ENCODE measurements at places on chromosomes 12 and 14.

- no peak overlapping the region for H3K27ac ChIP-seq
- no peaks in the 10 kb centered on the region for H3K4me1 ChIP-seq
- H3K27me3 ChIP-seq: no peaks in the 10 kb centered on the region
- H3K36me3 ChIP-seq: no peaks in the 10 kb centered on the region
- no peak overlapping the region for H3K4me3 ChIP-seq
These were observed 66.9 kb downstream of the CMKLR1 start for GRCh38 chr12:108271951-108272872.

DNA sequence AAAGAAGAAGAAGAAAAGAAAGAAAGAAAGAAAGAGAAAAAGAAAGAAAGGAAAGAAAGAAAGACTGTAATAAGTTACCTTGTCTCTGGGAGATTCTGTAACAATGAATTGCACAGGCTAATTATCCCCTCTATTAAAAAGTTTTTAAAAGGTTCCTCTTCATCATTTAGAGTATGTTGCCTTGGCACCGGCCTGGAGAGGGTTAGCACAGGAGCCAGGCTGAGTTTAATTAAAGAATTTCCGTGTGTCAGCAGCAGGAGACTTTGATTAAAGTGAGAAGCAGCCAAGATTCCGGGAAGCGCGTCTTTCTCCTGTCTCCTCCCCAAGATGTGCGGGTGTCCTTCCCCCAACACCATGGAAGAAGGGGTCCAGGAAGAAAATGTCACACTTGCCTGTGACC, 92.8 kb upstream of the ETV6 start:
- no peak for DNase-seq
- H3K4me1 ChIP-seq: peaks cover 22% of the 10 kb centered on the region
- no peak overlapping the region for H3K27ac ChIP-seq
- H3K36me3 ChIP-seq: no peaks in the 10 kb centered on the region
- peaks cover 60% of the 10 kb centered on the region for H3K27me3 ChIP-seq
- no peak overlapping the region for H3K4me3 ChIP-seq

- H3K27ac ChIP-seq: no peak overlapping the region
- H3K27me3 ChIP-seq: peaks cover 7% of the 10 kb centered on the region
- peaks cover 5% of the 10 kb centered on the region for H3K36me3 ChIP-seq
- no peak overlapping the region for H3K4me3 ChIP-seq
These were observed 15.9 kb downstream of the EIF5 start for GRCh38 chr14:103349982-103350381.

- H3K36me3 ChIP-seq: no peaks in the 10 kb centered on the region
- no peak overlapping the region for H3K4me3 ChIP-seq
- peaks cover 10% of the 10 kb centered on the region for H3K27me3 ChIP-seq
These were observed 79.7 kb downstream of the SAMD4A start for GRCh38 chr14:54646626-54647025.

- peaks cover 1% of the 10 kb centered on the region for H3K4me1 ChIP-seq
- H3K27ac ChIP-seq: no peak overlapping the region
- H3K36me3 ChIP-seq: no peaks in the 10 kb centered on the region
- no peak overlapping the region for H3K4me3 ChIP-seq
- no peak for DNase-seq
- no peaks in the 10 kb centered on the region for H3K27me3 ChIP-seq
These were observed 23.5 kb downstream of the IFNG-AS1 start for GRCh38 chr12:68012712-68013111.

DNA sequence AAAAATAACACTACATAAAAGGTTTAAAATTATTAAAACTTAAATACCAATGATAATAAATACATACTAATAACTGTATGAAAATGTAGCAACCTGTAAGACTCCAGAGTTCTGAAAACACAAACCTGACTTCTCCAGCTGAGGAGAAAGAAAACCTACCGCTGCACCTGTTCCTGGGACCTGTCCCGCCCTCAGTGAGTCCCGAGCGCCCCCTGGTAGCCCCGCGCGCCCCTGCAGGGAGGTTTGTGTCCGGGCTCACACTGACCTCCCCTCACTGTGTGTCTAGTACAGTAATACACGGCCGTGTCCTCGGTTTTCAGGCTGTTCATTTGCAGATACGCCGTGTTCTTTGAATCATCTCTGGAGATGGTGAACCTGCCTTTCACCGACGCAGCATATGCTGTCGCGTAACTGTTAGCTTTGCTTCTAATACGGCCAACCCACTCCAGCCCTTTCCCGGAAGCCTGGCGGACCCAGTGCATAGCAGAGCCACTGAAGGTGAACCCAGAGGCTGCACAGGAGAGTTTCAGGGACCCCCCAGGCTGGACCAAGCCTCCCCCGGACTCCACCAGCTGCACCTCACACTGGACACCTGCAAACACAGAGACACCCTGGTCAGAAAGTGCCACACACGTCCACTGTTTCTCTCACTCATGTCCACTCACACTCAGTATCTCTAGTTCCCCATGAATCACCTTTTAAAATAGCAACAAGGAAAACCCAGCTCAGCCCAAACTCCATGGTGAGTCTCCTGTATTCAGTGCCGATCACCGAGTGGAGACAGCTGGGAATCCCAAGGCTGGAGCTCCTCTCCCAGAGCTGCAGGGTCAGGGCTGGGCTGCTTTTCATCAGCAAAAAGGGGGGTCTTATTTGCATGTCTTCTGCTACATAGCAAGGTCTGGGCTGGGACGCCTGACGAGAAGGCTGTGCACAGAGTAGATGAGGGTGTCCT, 1276.3 kb downstream of the TMEM121 start:
- no peak overlapping the region for H3K4me3 ChIP-seq
- no peaks in the 10 kb centered on the region for H3K36me3 ChIP-seq
- no peaks in the 10 kb centered on the region for H3K4me1 ChIP-seq
- DNase-seq: no peak
- H3K27me3 ChIP-seq: peaks cover 61% of the 10 kb centered on the region

- H3K27ac ChIP-seq: no peak overlapping the region
- H3K36me3 ChIP-seq: no peaks in the 10 kb centered on the region
- no peaks in the 10 kb centered on the region for H3K27me3 ChIP-seq
- no peak overlapping the region for H3K4me3 ChIP-seq
- H3K4me1 ChIP-seq: no peaks in the 10 kb centered on the region
These were observed 377.0 kb downstream of the NPAS3 start for GRCh38 chr14:33315721-33316120.

GRCh38 chr14:90111895-90112534, 50.2 kb downstream of the KCNK13 start:
- H3K4me3 ChIP-seq: no peak overlapping the region
- no peaks in the 10 kb centered on the region for H3K4me1 ChIP-seq
- H3K36me3 ChIP-seq: no peaks in the 10 kb centered on the region
- DNase-seq: no peak

DNA sequence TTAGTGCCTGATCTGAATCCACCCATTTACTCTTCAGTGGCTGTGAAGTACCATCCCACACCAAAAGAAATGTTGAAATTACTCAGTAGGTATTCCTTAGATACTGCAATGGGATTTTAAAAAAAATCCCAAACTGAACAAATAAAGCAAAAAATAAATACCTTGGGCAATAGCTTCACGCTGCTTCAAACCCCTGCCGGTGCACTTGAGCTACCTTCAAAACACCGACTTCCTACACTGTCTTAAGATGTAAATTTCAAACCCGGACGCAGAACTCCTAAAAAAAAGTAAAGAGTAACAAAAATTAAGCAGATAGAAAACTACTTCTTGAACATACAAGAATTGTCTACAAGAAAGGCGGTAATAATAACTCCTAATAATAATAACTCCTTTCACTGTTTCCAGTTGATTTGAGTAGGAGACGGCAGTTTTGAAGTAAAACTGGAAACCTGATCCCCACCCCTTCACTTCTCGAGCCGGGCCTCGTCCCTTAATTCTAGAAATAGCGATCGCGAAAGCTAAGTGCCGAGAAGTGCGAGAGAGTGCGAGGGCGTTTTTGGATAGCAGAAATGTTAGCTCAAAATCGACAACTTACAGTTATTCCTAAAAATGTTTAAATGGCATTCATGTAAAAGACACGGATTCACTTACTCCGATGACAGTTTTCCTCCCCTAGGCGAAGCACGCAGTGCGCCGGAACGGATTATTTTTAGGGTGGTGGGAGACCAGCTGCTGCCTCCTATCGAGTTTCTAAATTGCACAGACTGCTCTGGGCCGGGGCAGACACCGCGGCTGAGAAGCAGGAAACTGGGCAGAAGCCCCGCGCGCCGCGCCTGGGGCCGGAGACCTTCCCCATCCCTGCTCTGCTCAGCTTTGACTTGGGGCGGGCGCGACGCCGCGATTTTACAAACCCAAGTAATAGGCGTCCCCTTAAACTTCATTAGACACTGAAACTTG, at the start of gene ABCC9:
ABCC9 (minus strand) TSS at position 878 of the 957 bp plus-strand sequence. CDS start 4,752 bp downstream, outside the sequence.
- peaks cover 21% of the 10 kb centered on the region for H3K4me1 ChIP-seq
- H3K36me3 ChIP-seq: no peaks in the 10 kb centered on the region
- no peak within 1 kb of the TSS for H3K27ac ChIP-seq
- peak within 1 kb of the TSS; percentile 51 for H3K4me3 ChIP-seq
- DNase-seq: no peak

DNA sequence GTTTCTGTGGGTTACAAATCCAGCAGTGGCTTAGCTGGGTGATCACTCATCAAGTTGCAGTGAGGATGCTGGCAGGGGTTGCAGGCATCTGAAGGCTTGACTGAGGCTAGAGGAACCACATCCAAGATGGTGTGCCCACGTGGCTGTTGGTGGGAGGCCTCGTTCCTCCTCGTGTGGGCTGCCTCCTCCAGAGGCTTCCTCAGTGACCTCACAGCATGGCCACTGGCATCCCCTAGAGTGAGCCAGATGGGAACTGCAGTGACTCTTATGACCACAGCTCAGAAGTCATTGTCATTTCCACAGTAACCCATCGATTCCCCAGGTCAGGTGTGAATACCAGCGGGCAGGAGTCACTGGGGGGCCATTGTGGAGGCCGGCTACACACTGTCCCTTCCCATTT, 17.8 kb downstream of the AACS start:
- H3K36me3 ChIP-seq: peaks cover 52% of the 10 kb centered on the region
- no peaks in the 10 kb centered on the region for H3K27me3 ChIP-seq
- no peak overlapping the region for H3K4me3 ChIP-seq
- H3K4me1 ChIP-seq: no peaks in the 10 kb centered on the region

- peaks cover 1% of the 10 kb centered on the region for H3K4me1 ChIP-seq
- H3K27ac ChIP-seq: no peak overlapping the region
- no peak for DNase-seq
- no peak overlapping the region for H3K4me3 ChIP-seq
- H3K27me3 ChIP-seq: no peaks in the 10 kb centered on the region
These were observed 41.3 kb downstream of the CCNK start for GRCh38 chr14:99522457-99522891.

- no peak for DNase-seq
- H3K27ac ChIP-seq: no peak overlapping the region
- H3K36me3 ChIP-seq: no peaks in the 10 kb centered on the region
- no peaks in the 10 kb centered on the region for H3K4me1 ChIP-seq
- H3K27me3 ChIP-seq: peaks cover 7% of the 10 kb centered on the region
These were observed 35.7 kb downstream of the FOXN4 start for GRCh38 chr12:109273354-109273753.

GRCh38 chr12:57135527-57136326, 7.4 kb downstream of the LRP1 start:
- H3K36me3 ChIP-seq: no peaks in the 10 kb centered on the region
- no peaks in the 10 kb centered on the region for H3K4me1 ChIP-seq
- H3K27ac ChIP-seq: no peak overlapping the region
- no peak overlapping the region for H3K4me3 ChIP-seq
- H3K27me3 ChIP-seq: peaks cover 22% of the 10 kb centered on the region

GRCh38 chr12:7013101-7013500, 5.2 kb downstream of the LPCAT3 start:
- no peak overlapping the region for H3K27ac ChIP-seq
- no peak overlapping the region for H3K4me3 ChIP-seq
- peaks cover 24% of the 10 kb centered on the region for H3K4me1 ChIP-seq
- H3K36me3 ChIP-seq: peaks cover 21% of the 10 kb centered on the region
- no peaks in the 10 kb centered on the region for H3K27me3 ChIP-seq

DNA sequence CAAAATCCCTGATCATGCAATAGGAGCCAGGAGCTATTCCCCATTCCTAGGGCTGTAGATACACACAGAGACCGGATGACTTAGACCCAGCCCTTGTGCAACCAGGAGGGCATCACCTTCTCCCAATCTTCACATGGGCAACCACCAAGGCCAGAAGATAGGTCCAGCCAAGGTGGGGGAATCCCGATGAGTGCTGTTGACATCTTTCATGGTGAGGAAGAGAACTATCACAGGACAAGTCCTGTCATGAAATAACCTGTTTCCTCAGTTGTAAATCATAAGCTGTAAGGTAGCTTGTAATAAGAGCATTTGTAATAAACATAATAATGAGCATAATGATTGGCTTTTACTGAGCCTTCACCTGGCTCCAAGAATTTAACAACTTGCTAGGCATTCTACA, 89.5 kb downstream of the GCH1 start:
- peaks cover 2% of the 10 kb centered on the region for H3K4me1 ChIP-seq
- peaks cover 12% of the 10 kb centered on the region for H3K27me3 ChIP-seq
- no peak overlapping the region for H3K27ac ChIP-seq
- no peak for DNase-seq
- H3K36me3 ChIP-seq: no peaks in the 10 kb centered on the region
- no peak overlapping the region for H3K4me3 ChIP-seq

GRCh38 chr12:57182918-57183575, 33.5 kb upstream of the NXPH4 start:
- H3K27ac ChIP-seq: no peak overlapping the region
- peak; percentile 69 for DNase-seq
- no peaks in the 10 kb centered on the region for H3K36me3 ChIP-seq

All from activated T-helper 2 cell treated with anti-CD3 and anti-CD28 coated beads, Interferon-gamma antibody, Interleukin-2, Interleukin-4, amounts not matched to agents 10 μg/mL and 5 μg/mL and 100 μg/mL, durations not matched to agents 14 hours and 24 hours and 36 hours (primary cell).